ENCODE measurements at places on chromosomes 6 and 20. TPM values are rescaled to one million over a fixed set of nuclear protein-coding genes. Genes with fewer than 3 reads are reported as not detected.

DNA sequence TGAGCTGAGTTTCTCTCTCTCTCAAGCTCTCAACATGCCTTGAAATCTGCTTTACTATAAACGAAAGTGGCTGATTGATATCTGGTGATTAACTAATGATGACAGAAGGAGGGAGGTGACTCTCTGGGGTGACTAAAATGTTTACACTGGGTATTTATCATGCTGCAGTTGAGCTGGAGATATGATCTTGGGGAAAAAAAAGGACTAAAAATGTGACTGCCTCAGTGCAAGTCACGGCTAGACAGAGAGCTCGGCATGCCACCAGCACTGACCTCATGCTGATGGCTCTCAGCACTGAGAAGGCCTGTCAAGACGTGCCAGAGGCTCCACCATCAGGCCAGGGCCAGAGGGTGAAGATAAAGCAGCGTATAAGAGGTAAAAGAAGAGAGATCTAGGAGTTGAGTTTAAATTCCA is 103.1 kb upstream of the SPACA1 start:
- no peak for DNase-seq

- no peak for DNase-seq
These were observed 92.8 kb downstream of the ESR1 start for GRCh38 chr6:151900256-151900655.

DNA sequence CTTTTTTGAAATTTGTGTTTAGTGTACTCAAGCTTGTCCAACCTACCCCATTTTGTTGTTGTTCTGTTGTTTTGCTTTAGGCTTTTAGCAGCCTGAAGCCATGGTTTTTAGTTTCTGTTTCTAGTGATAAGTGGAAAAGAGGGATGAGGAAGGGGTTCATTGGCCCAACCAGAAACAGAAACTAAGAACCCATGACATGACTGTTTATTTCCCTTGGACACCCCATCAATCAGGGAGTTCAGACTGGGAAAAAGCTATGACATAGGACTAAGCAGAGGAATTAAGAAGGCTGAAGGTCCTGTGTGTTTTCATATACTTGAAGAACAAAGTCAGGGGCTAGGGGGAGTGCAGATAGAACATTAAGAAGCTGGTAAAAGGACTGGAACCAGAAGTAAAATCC is 194.5 kb upstream of the THEMIS start:
- DNase-seq, result no peak

DNA sequence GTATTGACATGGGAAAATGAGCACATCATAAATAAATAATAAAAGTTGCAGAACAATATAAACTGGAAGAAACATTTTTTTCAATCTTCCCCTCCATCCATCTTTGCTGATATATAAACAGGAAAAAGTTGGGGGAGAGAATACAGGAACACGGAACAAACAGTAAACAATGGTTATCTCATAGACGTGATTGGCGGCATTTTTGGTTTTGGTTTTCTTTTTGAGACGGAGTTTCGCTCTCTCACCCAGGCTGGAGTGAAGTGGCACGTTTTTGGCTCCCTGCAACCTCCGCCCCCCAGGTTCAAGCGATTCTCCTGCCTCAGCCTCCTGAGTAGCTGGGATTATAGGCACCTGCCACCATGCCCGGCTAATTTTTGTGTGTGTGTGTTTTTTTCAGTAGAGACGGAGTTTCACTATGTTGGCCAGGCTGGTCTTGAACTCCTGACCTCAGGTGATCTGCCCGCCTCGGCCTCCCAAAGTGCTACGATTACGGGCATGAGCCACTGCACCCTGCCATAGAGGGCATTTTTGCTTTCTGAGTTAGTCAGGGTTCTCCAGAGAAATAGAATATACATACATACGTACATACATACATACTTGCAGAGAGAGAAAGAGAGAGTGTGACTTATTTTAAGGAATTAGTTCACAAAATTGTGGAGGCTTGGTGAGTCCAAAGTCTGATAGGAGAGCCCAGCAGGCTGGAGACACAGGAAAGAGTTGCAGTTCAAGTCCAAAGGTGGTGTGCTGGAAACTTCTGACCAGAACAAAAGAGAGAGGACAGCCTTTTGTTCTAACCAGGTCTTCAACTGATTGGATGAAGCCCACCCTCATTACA is 22.6 kb downstream of the GNL1 start:
- DNase-seq, result no peak

DNA sequence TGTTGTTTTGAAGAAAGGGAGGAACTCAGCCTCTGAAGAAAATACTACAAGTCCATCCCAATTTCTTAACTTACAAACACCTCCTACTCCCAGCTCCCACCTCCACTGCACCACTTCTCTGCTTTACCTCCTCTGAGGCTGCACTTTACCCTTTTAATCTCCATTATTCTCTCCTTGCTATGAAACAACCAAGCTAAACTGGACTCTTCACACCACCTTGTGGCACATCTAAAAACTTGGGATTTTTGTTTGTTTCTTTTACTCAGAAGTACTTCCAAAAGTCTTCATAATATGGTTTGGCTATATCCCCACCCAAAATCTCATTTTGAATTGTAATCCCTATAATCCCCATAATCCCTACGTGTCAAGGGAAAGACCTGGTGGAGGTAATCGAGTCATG is 142.2 kb downstream of the MOXD1 start:
- no peak for DNase-seq

GRCh38 chr20:58514321-58515232 is 622 bp downstream of the APCDD1L start:
- DNase-seq, result no peak

- DNase-seq, result peak; percentile 33
These were observed 27.6 kb downstream of the ZNF311 start for GRCh38 chr6:28977341-28978132.

DNA sequence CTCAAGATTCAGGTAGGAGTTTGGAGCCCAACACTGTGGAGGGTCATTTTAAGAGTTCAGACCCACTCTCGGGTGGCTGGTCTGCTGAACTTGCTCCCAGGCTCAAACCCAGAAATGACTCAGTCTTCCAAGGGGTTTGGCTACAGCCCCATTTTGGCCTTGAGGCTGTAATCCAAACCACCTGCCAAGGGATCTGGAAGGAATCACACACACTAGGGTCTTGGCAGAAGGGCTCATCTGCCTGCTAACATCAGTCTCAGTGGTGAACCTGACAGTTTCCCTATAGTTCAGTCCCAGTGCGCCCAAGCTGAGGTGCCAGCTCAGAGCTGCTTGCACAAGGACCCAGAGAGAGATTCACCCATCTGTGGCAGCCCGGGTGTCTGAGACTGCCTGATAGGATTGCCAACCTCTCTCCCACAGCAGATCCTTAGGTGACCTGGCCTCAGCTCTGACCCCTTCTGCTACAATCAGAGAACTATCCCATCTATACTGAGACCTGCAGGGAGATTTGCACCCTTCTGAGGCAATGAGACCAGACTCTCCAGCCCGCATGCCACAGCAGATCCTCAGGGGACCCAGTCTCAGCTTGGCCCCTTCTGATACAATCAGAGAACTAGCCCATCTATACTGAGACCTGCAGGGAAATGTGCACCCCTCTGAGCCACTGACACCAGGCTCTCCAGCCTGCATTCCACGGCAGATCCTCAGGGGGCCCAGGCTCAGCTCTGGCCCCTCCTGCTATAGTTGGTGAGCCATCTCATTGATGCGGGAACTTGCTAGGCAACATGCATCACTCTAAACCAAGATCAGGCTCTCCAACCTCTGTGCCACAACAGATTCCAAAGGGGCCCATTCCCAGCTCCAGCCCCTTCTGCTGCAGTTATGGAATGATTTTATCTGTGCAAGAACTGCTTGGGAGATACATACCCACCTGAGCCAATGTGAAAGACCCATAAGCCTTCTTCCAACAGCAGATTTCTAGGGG is 48.2 kb downstream of the THBS2 start:
- no peak for DNase-seq

DNA sequence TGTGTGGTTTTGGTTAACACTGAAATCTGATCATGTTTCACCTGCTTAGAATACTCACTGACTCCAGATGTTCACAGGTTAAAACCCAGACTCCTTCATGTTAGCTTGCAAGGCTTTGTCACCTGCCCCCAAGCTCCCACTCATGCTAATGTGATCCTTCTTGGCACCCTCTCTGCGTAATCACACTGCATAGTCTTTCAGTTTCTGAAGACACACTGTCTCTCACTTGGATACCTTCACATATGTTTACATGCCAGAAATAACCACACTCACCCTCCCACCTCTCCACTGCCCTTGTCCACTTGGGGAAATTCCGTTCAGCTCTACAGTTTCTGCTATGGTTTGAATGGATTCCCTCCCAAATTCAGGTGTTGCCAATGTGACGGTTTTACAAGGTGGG is 234.7 kb upstream of the SASH1 start:
- no peak for DNase-seq

The CD83 gene
- 26.6 TPM for total RNA-seq

The MCCD1 gene
- total RNA-seq, result not detected

The HLA-DOA gene
- total RNA-seq, result 3.1 TPM

The CALHM6 gene
- total RNA-seq, result 6.0 TPM
